ENCODE measurements at places on chromosomes 7 and 10.

GRCh38 chr10:14456870-14457266, 126.1 kb upstream of the FRMD4A start:
- DNase-seq: no peak

DNA sequence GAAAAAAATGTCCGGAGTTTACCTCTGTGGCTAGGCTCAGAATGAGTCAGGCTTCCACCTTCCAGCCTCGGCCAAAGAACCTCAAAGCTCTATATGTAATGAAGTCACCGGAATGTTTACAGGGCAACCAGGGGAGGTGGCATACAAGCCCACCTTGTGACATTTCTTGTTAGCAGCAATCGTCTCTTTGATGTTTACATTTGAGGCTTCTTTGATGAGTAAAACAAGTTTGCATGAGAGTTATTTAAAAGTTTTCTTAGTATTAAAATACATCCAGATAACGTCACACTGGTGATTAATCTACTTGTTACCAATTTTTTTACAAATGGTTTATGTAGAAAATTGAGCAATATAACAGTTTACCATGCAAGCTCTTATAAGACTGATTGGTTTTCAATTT, 133.1 kb upstream of the ADAM12 start:
- DNase-seq: no peak

- no peak for DNase-seq
These were observed 629.7 kb downstream of the ACTR3B start for GRCh38 chr7:153389261-153389660.

DNA sequence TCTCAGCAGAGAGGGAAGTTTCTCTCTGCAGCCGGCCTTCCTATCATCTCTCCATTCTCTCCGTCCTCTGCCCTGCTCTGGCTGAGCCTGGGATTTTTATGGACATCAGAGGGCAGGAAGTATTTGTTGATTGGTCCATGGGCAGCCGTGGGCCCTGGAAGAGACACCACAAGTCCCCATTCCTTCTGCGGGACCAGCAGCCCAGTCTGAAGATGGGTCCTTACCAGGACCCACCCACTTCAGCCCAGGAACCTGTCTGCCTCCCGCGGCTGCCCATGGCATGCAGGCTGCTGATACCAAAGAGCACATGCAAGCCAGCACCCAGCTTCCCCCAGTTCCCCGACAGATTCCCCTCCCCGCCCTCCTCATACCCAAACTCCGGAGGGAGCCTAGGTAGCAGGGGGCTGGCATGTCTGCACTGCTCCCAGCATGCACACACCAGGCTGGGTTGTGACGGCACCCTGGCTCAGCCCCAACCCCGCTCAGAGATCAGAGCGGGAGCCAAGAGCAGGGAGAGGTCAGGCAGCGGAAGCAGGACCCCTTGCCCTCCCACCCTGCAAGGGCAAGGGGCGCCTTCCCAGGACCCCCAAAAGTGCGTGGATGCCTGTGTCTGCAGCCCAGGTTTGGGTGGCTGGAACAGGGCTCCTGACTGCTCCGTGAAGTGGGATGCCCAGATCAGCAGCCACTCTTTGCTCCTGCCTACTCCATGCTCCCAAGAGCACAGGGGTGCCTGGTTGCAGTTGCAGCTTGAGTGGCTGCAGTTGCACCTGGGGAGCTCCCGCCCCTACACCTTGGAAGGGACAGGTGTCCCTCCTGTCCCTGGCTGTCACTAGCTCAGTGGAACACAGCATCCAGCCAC, 538.6 kb upstream of the POT1 start:
- no peak for DNase-seq

- DNase-seq: no peak
These were observed 262.8 kb downstream of the BBS9 start for GRCh38 chr7:33392148-33392547.

- no peak for DNase-seq
These were observed 25.1 kb downstream of the HSPB1 start for GRCh38 chr7:76327610-76328009.

- DNase-seq: no peak
These were observed 42.0 kb upstream of the PPP2R2D start for GRCh38 chr10:131858583-131859340.

GRCh38 chr7:101422356-101423195, 59.9 kb downstream of the COL26A1 start:
- DNase-seq: no peak
